ENCODE measurements at places on chromosomes 12 and 14. TPM values are rescaled to one million over a fixed set of nuclear protein-coding genes. Genes with fewer than 3 reads are reported as not detected.

DNA sequence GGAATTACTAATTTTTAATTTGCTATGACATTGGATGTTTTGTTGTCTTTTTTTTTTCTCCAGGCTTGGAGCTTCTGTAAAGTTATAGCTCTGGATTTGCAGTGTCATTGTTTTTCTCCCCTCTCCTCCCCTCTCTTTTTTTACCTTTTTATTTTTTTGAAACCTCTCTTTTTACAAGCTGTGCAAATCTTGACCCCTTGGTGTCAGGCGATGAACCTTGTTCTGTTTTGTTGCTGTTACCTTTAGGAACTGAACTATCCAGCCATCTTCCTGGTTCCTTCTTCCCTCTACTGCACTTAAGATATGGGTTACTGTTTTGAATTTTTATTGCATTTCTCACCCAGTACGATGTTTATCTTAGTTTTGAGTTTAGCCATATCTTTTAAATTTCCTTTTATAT, 13.7 kb downstream of the KTN1 start:
- no peak for DNase-seq

GRCh38 chr12:26264215-26264838, 69.0 kb downstream of the SSPN start:
- DNase-seq, result no peak

DNA sequence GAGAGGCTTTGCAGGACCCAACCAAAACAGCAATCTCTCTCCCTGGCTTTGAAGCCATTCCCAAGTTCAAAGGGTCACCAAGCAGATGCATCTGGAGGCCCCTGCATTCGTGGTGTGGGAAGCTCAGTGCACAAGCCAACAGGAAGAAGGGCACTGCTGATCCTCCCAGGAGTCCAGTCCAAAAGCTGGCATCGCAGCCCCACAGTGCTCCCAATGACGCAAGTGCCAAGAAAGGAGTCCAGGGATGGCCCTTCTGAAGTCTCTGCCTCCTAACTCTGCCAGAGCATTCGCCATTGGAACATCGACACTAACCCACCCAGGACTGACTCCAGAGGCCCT, 25.1 kb downstream of the PXN start:
- no peak for DNase-seq

DNA sequence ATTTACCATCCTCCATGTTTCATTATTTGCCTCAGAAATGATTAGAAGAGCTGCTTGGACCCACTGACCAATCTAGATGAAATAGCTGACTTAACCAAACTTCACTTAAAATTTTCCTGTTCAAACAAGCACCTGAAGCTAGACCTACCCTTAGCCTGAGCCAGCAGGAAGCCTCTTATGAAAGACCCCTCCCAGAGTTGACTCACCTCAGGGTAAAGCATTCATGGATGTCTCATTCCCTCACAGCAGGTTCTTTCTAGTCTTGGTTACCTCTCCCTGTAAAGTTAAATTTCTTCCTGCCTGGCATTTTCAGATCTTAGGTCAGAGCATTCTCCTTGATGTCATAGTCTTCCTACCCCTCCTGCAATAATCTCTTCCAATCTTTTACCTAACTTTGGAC, 1209.8 kb downstream of the FLRT2 start:
- DNase-seq, result no peak

GRCh38 chr14:33062881-33063280, 124.2 kb downstream of the NPAS3 start:
- no peak for DNase-seq

GRCh38 chr14:68401317-68401716, 391.6 kb downstream of the ZFP36L1 start:
- DNase-seq, result no peak

DNA sequence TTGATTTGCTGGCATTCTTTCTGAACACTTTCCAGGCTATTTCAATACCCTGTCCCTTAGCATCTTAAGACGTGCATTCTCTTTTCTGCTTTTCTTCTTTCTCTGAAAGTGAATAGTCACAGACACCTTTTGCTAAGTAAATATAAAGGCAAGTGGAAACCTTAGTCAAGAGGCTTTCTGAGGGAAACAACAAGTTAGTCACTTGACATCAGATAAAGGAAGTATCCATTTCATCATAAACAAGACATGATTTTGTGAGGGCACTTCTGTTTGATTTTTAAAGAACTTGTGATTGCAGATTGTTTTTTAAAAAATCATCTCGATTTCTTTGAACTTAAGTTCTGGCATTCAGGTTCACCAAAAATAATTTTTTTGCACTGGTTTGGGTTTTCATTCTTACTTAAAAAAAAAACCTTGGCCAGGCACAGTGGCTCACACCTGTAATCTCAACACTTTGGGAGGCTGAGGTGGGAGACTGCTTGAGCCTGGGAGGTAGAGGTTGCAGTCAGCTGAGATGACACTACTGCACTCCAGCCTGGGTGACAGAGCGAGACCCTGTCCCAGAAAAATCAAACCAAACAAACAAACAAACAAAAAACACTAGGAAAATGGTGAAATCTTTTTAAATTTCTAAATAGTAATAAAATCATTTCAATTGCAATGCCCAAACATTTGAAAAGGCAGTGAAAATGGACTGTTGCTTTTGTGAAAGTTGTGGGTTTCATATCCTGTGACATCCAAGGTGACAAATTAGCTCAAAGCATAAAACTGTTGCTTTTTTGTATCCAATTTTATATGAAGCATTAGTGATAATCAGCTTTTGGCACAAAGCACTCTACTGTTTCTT, 8.3 kb upstream of the KLHL42 start:
- no peak for DNase-seq

Gene ADAM21
- total RNA-seq, result not detected

Gene AJUBA
- total RNA-seq, result 26.8 TPM

Gene KCNC2
- 0.30 TPM for total RNA-seq

Gene GALNT9
- not detected for total RNA-seq

Gene SCYL2
- total RNA-seq, result 70.1 TPM

All from tibial nerve (tissue), 4 donors.